AG08396 (cell line): ENCODE measurements at places on chromosomes 3 and 15.

DNA sequence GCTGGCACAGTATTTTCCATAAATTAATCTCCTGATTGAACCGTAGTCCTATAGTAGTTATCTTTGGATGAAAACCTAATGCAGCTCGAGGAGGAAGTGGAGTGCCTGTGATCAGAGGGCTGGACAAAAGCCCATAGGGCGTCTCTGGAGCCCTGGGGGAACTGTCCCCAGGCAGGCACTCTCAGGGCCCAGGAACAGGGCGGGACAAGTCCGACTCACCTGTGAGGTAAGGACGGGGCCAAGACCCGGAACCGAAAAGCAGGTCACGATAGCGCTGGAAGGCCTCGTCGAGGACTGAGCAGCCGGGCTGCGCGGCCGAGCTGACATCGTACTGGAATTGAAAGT, 341 bp downstream of the HEXA start:
- DNase-seq = peak; percentile 26

GRCh38 chr3:70736009-70736408, 423.6 kb upstream of the MDFIC2 start:
- DNase-seq = no peak

- DNase-seq = no peak
Observed at GRCh38 chr15:89429023-89429422, 67.4 kb downstream of the RHCG start.

DNA sequence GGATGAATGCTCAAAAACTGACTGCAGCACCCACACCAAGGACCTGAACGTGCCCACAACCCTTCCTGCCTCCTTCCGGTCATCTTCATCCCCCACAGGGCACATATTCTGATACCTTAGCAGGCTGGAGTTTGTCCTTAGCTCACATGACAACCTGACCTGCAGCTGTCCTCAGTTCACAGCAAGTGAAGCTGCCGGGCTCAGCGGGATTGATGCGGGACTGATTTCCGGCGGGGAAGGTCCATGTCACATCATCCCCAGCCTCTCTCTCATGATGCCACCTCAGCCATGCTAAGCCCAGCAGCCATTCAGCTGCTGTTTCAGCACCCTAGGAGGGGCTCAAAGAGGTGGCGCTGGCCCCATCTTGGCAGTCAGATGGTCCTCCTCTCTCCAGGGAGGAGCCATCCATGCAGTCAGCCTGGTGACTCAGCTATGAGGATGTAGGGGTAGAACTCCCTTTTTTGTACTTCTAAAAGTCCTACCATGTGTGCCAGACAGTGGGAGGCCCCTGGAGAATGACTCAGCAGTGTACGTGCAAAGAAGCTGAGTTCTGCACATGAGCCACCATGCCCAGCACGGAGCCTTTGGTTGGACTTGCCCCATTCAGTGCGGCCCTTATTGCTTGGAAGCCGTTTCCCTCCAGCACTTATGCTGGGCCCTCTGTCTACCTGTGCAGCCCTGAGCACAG, 9.5 kb downstream of the CA12 start:
- peak; percentile 90 for DNase-seq

GRCh38 chr15:81297147-81297572, 26.8 kb downstream of the STARD5 start:
- DNase-seq = peak; percentile 53

- no peak for DNase-seq
Observed at GRCh38 chr15:36449084-36449661, 130.3 kb upstream of the CDIN1 start.

DNA sequence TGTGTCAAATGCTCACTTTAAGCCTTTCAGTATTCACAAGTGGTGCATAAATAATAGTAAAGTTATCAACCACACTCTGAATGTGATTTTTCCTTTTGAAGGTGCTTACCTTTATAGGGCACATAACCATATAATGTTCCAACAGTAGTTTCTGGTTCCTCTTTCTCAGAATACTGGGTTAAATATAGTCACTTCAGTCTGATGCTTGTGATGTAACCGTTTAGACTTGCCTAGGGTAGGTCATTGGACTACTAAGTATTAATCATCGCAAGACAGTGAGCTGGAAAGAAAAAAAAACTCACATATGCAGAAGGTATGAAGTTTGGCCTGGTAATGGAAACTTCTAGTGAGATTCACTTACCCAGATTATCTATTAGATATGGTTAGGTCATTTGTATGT, 1.9 kb downstream of the KBTBD8 start:
- peak; percentile 55 for DNase-seq

DNA sequence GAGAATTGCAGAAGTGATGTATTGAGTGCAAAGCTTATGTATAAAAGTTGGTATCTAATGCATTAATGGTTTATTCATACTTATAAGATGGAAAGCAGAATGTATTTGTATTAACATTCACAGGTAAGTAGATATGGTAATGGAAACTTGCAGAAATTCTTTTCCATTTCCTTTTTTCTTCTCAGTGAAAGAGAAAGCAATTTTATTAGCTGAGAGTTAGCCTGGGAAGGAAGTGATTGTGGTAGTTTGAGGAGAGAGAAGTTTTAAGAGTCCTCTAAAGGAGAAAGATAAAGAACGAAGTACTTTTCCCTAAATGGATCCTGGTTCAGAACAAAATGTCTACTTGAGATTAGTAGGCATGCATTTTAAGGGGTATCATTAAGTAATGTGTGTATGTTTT, 60.1 kb upstream of the OSTN start:
- no peak for DNase-seq

GRCh38 chr3:6223572-6223971, 637.3 kb upstream of the GRM7 start:
- DNase-seq = no peak

- no peak for DNase-seq
Observed at GRCh38 chr3:31985831-31986230, 4.3 kb downstream of the ZNF860 start.

GRCh38 chr15:38205526-38206272, 46.9 kb upstream of the SPRED1 start:
- DNase-seq = no peak

DNA sequence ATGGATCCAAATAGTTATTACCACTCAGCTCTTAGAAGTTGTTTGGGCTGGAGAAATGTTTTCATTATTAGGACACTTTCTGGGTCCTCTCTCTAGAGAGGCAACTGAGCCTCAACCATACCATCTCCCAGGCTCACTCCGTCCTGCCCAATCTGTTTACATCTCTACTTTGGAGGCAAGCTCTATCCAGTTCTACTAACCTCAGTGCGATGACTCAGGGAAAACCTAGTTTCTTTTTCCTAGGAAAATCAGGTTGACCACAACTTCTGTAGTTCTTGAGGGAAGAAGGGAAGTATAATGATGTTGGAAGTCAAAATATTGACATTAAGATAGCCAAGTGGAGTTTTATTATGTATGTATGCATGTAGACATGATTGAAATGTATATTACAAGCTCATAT, 40.4 kb downstream of the LPP start:
- no peak for DNase-seq

DNA sequence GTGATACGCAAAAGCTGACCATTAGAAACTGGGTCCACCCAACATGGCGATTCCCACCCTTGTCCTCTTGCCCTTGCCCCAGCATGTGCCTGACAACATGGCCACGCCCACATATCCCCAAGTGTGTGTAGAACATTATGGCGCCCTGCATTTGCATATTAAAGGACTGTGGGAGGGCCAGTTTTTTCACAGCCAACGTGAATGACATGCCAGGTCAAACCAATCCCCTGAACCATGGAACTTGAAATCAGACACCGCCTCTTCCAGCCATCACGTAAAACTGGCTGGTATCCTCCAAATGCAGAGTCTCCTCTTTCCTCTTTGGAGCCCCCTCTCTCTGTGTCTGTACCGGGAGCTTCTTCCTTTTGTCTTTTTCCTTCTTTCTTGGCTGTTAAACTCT, 156.7 kb upstream of the EPHA6 start:
- DNase-seq = no peak

DNA sequence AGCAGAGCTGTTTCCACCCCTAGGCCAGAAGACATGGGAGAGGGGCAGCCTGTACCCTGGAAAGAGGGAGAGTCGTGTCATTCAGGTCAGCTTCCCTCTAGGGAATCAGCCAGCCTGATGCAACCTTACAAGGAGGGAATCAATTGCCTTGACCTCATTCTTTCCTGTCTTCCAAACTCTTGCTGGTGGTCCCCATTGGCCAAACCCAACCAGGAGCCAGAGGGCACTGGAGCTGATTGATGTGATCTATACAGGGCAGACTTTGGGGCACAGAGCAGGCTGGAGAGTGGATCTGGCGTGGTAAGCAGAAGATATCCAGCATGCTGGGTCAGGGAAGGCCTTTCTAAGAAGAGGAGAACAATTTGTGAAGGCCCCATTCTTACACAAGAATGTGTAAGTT, 19.1 kb upstream of the MAGEF1 start:
- DNase-seq = no peak

GRCh38 chr3:184832044-184832443, 20.1 kb downstream of the VPS8 start:
- no peak for DNase-seq

- DNase-seq = no peak
Observed at GRCh38 chr3:173066044-173067004, 74.7 kb downstream of the SPATA16 start.

DNA sequence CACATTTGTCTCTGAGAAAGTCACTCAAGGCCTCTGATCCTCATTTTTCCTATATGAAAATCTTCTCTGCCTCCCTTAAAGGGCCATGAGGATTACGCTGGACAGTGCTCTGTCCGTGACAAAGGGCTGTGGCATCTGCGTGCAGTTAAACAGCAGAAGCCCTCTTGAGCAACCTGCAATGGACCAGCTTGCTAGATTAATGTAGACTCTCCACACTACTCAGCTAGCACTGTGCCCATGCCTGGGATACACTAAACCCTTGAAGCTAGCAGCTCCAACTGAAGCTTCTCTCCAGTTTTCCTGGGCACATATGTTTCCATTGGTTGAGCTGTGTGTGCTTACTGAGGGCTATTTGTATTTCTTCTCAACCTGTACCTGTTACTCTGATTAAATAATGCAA, 303.8 kb downstream of the RPLP1 start:
- DNase-seq = no peak

GRCh38 chr15:49423021-49423420, at the start of gene FGF7:
TSS of gene FGF7 (plus strand) at chr15:49423242. CDS start at chr15:49424298, 1,056 bp downstream.
- DNase-seq = peak; percentile 22

GRCh38 chr3:177547711-177548350, 350.5 kb upstream of the TBL1XR1 start:
- no peak for DNase-seq

DNA sequence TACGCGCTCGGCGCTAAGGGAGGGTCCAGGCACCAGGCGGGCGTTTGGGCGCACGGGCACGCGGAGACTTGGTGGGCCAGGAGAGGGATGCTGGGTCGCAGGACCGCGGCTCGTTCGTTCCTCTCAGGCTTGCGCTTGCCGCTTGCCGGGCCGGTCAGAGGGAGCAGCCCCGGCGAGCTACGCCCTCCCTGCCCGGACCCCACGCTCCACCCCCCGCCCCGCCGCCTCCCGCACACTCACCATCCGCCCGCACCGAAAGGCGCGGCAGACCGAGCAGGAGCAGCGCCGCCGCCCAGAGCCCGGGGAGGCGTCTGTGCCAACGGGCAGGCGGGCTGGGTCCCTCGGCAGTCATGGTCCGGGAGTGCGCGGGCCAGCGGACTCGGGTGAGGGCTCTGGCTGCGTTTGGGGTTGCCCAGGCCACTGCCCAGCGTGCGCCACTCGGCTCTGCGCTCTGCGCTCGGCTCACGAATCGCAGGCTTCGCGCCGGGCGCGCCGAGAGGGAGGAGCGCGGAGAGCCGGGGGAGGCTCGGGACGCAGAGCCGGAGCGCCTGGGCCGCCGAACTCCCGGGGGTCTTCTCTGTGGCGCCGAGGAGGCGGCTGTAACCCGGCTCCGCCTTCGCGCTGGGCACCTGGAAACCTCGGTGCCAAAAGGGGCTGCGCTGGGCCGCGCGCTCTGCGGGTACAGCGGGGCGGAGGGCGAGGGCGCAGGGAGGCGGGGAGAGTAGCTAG, at the start of gene SUSD5:
Gene SUSD5 (minus strand): TSS at position 365 of the 729 bp plus-strand sequence. CDS start 13 bp downstream, at position 352.
- peak; percentile 61 for DNase-seq

- no peak for DNase-seq
Observed at GRCh38 chr15:61749169-61749568, 311.1 kb downstream of the VPS13C start.

- no peak for DNase-seq
Observed at GRCh38 chr3:68731921-68732320, 200.4 kb downstream of the TAFA4 start.

- DNase-seq = no peak
Observed at GRCh38 chr3:57691411-57692132, 1.3 kb downstream of the DENND6A start.

GRCh38 chr3:100613721-100614390, 4.5 kb downstream of the ADGRG7 start:
- no peak for DNase-seq

- no peak for DNase-seq
Observed at GRCh38 chr3:24709956-24710355, 215.3 kb upstream of the THRB start.

DNA sequence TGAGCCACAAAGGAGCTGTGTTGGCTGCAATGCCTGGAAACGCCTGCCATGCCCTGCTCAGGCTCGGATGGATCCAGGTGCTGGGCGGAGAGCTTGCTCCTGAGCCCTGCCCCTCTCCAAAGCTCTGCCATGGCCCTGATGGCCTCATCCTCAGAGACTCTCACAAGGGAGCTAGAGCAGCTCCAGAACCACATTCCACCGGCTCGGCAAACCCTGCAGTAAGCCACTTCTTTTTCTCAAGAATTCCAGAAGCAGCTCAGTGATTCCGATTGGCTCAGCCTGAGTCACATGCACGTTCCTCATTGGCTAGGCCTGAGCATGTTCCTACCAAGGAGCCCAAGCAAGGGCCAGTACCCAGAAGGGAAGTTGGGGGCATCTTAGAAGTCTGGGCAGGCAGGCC, 24.8 kb downstream of the TPRA1 start:
- DNase-seq = no peak

- peak; percentile 63 for DNase-seq
Observed at GRCh38 chr15:63288778-63289378, 11.5 kb downstream of the APH1B start.

- peak; percentile 99 for DNase-seq
Observed at GRCh38 chr3:193592841-193593667, at the start of gene OPA1. TSS of gene OPA1 (plus strand) at chr3:193593208. CDS start at chr3:193593378, 170 bp downstream.

GRCh38 chr3:64798316-64798715, 110.5 kb upstream of the ADAMTS9 start:
- DNase-seq = no peak

DNA sequence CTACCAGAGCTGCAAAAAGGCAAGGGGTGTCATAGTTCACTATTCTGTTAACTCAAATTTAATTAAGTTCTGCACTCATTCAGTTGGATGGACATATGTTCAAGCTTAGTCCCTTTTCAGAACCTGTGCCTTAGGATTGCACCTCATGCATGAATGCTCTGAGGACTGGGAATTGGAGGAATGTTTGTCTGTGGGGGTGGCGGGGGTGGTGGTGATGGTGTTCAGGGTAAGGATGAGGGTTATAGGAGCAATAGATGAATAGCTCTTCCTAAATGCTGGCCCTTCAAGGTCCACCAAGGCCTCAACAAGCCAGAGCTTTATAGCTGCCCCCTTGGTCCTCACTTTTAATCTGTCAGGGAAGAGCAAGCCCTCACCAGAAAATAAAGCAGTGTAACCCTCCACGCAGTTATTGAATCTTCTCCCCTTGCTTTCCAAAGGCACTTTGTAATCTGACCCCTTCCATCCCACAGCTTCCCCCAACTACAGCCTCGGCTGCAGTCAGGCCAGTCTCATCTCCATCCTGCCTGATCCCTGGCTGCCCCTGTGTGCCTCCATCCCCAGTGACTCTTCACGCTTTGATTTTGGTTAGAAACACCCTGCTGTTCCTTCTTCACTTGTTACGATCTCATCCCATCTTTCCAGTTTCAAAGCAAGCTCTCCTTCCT, 221.6 kb upstream of the LMCD1 start:
- no peak for DNase-seq
